ENCODE measurements at places on chromosomes 2 and 18.

DNA sequence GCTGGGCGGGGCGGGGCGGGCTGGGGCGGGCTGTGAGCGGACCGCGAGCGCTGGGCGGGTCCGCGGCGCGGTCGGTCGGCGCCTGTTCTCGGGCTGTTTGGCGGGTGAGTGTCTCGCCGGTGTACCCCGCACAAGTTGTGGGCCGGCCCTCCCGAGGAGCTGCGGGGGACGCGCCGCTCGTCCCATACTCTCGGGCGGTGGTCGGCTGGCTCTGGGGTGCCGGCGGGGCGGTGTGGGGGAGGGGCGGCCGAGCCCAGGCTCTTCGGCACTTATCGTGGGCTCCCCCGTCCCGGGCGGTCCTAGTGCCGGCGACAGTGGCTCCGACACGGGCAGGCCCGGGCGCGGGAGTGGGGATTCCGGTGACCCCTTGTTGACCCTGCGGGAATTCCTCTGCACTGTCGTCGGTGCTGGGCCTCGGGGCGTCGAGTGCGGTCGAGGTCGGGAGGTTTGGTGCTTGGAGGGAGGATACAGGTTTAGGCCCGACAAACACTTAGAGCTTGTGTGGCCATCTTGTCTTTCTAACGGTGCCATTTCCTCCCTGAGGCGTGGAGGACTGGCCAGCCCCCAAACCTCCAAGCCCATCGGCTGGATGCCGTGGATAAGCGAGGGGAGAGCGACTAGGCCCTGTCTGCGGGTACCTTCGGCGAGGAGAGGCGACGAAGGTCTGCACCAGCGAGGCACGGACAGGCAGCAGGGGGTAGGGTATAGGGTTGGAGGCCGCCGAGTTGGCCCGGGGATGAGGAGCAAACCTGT, at the start of gene SEPTIN2:
Gene SEPTIN2, plus strand, starts transcription at position 47 of the 753 bp plus-strand sequence. CDS start 8,308 bp downstream, outside the sequence.
- peak; percentile 73 for DNase-seq

- peak; percentile 27 for DNase-seq
Measured at GRCh38 chr2:231780123-231780908, 766 bp downstream of the PDE6D start.

DNA sequence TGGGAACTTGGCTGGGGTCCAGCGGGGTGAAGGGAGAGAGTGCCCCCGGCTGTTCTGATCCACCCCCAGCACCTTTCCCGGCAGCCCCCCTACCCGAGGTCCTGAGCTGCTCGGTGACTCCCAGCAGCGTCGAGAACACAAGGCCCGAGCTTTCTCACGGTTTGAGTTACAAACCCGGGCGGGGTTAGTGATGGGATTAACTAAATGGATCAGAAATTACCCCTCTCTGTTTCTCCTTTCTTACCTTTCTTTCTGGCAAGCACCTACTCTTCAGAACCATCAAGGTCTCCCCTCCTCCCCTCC, 139.4 kb upstream of the GPC1 start:
- no peak for DNase-seq

DNA sequence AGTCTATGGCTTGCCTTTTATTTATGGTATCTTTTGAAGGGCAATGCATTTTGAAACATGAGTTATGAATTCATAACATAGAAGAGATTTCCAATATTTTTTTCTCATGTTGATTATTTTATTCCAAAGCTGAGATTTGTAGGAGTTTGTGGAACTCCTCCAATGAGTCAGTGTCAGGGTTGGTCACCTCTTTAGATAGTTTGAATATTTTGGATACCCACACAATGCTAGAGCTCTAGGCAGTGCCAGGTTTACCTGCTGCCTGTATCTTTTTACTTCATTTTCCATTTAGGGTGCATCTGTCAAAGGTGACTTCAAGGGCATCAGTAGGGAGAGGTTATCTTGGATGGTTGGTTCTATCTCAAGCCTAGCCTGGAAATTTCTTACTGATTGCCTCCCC, 152.7 kb downstream of the CERS6 start:
- DNase-seq: no peak

- no peak for DNase-seq
Measured at GRCh38 chr18:44582456-44582855, 98.2 kb upstream of the SETBP1 start.

DNA sequence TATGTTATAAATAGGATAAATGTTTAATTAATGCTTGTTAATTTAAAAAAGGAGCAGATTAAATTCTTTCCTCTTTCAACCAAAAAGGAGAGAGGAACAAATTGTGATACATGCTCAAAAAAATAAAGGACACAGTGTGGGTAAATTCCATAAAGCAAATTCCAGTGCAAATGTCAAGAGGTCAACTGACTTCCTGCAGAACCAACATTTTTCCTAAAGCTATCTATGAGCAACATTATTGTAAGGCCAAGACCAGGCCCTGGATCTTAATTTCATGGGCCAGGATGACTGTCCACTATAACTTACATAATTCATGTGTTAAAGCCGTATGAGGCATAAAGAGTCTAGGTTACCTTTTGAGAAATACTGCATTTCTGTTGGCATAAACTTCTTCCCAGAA, 93.9 kb upstream of the RPE start:
- DNase-seq: no peak

DNA sequence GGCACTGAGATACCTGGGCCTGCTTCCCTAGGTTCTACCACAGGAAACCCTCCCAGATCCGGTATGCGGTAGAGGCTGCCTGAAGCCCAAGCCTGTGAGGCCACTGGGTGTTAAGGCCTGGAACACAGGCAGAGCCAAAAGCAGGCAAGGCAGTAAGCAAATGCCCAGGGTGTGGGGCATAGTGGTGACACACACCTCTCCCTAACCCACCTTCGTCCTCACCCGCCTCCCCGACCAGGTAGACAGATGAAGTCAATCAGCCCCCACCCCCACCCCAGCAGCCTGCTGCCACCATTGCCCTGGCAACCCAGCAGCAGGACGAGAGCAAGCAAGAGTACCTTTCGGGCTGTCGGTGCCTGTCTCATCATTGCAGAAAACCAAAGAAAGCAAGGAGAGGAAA, 6.1 kb downstream of the DCTN1 start:
- no peak for DNase-seq

DNA sequence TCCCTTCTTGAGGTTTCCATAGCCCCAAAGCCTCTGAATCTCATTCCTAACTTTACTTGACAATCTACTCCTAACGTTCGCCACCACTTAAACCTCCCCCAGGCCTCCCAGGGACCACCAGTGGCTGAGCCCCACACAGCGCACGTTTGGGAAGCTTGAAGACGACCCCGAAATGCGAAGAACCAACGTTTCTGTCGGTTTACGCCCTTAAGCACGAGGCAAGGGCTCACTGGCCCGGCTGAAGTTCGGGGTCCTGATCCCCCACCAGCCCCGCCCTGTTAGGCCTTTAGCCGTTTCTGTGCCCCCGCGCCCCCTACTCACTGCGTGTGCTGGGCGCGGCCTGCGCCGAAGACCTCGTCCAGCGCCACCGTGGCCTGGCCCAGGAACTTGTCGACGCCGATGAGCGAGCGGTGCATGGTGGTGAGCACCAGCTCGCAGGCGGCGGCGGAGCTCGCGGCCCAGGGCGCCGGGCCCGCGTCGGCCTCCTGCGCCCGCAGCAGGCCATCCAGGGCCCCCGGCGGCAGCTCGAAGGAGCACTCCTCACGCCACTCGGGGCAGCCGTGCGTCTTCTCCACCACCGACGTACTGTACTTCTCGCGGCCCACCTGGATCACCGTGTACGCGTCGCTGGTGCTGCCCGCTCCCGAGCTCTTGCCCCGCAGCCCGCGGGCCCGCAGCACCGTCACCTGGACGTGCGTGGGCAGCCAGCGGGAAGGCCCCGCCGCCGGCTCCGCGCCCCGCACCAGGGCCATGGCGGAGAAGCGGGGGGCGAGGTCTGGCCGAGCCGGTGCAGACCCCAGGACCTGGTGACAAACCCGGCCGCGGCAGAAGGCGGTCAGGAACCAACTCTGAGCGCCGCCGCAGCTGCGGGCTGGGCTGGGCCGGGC, 479 bp downstream of the RAB11FIP5 start:
- peak; percentile 29 for DNase-seq

DNA sequence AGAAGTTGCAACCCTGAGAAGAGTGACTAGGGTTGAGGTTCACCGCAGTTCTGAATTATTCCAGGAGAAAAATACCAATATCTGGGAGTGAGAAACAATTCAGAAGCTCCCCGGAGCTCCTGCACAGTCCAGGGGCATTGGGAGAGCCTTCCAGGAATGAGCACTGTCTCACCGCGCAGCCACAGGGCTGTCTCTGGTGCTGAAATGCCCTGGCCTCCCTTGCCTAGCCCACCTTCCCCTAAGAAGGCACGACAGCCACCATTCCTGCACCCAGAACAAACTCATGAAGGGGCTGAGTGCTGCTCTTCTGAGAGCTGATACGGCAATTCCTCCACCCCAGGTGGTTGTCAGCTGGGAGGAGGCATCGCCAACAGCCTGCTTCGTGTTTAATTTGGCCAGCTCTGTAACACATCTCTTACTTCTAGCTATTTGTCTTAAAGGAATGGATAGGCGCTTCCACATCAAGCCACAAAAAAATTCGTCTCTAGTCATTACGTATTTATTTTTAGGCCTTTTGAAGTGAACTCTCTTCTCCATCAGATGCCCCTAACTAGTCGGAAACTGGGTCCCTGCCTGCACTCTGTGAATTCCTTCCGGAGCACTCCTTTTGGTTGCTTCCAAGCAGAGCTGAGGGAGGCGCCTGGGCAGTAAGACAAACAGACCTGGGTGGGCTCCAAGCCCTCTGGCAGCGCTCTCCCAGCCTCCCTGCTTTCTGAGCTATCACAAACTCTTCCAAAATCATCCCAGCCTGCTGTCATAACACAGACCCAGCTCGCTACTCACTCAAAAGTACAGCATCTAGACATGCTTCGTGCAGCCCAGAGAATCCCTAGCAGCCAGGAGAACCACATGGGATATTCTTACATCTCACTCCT, 120.5 kb upstream of the CCDC68 start:
- no peak for DNase-seq

DNA sequence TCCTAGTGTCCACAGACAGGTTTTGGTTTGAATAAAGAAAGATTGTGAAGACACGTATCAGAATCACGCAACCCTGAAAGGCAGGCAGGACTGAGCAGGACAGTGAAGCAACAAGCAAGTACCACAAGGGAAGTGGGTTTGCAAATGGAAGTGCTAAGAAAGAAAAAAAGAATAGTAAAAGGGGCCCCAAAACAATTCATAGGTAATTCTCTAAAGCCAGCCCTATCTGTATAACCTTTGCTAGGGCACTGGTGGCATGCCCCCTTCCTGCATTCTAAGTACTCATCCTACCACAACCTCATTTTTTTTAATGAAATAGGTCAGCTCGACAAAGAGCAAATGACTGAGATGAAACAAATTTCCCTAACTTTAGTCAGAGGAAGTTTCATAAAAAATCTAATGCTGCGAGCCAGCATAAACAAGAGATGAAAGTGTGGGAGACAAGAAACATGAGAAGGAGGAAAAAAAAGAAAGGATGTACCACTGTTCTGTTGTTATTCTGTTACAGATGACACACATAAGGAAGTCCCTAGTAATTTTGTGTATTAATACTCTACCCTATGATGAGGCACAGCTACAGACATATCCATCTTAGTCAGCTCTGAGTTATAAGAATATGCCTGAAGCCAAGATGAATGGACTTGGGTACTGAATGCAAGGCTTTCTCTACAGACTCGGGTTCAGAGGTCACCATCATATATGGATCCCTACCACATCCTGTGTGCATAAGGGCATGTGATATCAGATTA, 32.2 kb downstream of the IKZF2 start:
- DNase-seq: no peak

GRCh38 chr2:240300840-240301239, 134.6 kb upstream of the GPC1 start:
- DNase-seq: no peak

GRCh38 chr2:105082107-105082506, 44.2 kb downstream of the MRPS9 start:
- DNase-seq: no peak

DNA sequence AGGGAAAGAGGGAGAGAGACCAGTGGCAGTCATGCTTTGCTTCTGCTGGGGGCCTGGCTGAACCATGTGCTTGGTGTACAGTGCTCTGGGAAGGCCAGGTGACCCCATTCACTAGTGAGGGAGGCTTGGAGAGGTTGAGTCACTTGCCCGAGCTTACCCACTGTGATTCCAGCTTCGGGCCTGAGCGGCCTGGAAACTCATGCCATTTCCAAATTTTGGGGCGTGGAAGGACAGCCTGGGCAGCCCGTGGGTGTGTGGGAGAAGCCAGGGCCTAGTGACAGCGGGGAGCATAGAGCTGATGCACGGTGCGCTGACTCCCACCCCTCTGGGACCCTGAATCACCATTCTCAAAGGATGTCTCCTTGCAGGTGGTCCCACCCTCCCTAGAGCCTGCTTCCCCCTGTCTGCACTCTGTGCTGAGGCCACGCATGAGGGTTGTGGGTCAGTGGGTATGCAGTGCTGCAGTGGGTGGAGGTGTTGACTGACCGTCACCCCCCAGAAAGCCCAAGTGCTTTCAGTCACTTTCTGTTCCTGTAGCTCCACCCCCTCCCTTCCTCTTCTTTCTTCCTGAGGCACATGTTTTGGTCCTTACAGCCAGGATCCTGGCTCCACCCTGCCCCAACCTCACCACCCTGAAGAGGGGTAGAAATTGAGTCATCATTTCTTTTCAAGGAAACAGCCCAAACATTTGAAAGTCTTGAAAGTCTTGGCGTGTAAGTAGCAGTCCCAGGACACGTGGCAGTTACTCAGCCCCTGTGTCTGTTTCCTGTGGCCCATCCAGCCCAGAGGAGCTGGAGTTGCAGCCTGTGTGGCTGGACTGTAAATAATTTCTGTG, 69.3 kb upstream of the MCFD2 start:
- peak; percentile 57 for DNase-seq

- DNase-seq: no peak
Measured at GRCh38 chr18:75247611-75248421, 37.2 kb downstream of the TSHZ1 start.

DNA sequence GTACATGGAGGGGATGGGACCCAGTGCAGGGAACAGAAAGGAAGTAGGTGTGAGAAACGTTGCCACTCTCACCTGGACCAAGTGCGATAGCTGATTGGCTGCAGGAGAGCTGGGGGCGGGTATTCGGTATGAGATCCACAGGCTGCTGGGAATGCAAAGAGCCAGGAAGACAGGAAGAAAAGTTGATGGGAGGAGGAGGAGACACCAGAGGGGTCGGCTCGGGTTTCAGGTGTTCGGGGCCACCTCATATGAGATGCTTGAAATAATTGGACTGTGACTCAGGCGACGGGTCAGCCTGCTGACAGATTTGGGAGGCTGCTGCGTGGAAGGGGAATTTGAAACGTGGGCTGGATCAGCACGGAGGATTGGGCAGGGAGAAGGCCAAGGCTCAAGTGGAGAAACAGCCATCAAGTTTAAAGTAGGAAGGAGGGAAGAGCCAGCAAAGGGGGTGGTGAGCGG, 65.1 kb downstream of the MRPS9 start:
- no peak for DNase-seq

- no peak for DNase-seq
Measured at GRCh38 chr2:200021449-200022114, 66.2 kb downstream of the MAIP1 start.

GRCh38 chr18:9647496-9648323, 33.4 kb upstream of the PPP4R1 start:
- no peak for DNase-seq

Measured in colonic mucosa (tissue), 4 donors.